Osteoblast (primary cell): ENCODE measurements at places on chromosomes 11 and 22.
A peak's percentile ranks its signal among the peaks of the same experiment; 100 is the strongest.

GRCh38 chr11:94956963-94957362 is 16.4 kb downstream of the CWC15 start:
- no peak for DNase-seq

DNA sequence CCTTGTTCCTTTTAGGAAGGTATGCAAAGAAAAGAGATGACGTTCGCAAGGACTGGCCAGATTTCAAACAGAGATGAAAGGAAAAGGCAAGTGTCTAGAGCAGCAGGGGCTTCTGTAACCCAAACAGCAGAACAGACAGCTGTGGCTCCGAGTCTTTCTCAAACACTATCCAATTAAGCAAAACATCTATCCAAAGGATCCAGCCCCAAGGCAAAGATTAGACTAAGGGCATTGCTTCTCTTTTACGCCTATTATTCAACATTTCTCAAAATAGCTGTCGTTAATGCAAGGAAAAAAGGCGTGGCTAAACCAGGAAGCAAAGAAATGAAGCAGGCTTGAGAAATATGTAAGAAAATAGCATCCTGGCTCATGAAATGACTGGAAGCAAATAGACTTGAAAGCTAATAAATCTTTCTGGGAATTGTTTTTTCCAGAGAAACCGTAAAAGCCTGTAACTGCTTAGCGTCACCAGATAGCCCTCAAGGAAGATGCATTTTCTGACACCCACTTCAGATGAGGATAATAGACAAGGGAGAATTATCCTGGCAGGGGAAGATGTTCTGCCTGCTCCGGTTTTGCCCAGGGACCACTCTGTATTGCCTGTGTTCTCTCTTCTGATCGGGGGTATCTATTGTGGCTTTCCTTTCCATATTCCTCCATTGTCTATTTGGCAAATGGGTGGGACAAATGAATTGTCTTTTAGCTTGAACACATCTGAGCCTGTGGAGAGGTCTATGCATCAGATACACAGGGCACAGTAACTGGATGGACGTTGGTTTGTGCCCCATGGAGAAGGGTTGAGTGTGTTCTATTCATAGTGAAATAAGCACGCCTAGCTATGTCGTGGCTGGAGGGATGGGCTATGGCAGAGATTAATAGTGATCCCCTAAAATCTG is 20.2 kb downstream of the C11orf96 start:
- no peak for DNase-seq

DNA sequence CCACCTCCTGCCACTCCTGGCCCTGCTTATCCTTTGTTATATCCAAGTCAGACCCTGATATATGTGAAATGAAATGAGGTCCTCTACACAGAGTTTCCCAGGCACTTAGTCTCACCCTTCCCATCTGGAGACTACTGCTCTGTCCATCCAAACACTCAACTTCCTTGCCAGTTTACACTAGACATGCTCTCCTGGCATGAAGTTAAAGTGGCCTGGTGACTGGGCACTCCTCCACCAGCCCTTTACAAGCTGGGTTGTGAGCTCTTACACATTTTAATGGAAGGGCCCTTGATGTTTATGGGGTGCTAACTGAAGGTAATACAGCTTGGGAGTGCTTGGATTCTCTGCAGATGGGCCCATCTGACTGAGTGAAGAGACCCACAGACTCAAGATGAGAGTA is 216.1 kb upstream of the NARS2 start:
- no peak for DNase-seq

GRCh38 chr11:95100191-95100648 is 10.6 kb downstream of the ENDOD1 start:
- no peak for DNase-seq

DNA sequence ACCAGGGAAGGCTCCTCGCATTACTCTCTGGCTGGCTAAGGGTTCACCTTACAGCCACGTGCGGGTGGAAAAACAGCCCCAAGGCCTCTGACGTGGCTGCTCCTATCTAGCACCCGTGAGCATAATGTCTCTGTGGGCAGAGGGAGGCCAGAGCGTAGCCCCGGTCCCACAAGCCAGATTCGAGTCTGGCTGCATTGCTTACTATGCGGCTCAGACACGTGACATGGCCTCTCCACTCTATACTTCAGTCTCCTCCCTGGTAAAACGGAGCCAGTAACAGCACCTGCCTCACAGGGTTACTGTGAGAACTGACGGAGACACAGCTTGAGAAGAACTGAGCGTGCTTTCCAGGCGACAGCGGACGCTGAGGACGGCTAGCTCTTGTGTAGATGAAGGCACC is 105.8 kb upstream of the BID start:
- no peak for DNase-seq

- no peak for DNase-seq
Measured at GRCh38 chr22:39646398-39647063, 76.0 kb downstream of the CACNA1I start.

- DNase-seq = no peak
Measured at GRCh38 chr11:4932751-4933150, 8.6 kb upstream of the OR51G1 start.

GRCh38 chr11:93974759-93975158 is 46.4 kb upstream of the HEPHL1 start:
- no peak for DNase-seq

- DNase-seq = peak; percentile 35
Measured at GRCh38 chr11:73011126-73011817, 130.8 kb downstream of the FCHSD2 start.

GRCh38 chr22:37672920-37673455 is 2.4 kb upstream of the LGALS1 start:
- DNase-seq = peak; percentile 38

GRCh38 chr11:35523331-35523768 is 2.1 kb downstream of the PAMR1 start:
- DNase-seq = no peak

DNA sequence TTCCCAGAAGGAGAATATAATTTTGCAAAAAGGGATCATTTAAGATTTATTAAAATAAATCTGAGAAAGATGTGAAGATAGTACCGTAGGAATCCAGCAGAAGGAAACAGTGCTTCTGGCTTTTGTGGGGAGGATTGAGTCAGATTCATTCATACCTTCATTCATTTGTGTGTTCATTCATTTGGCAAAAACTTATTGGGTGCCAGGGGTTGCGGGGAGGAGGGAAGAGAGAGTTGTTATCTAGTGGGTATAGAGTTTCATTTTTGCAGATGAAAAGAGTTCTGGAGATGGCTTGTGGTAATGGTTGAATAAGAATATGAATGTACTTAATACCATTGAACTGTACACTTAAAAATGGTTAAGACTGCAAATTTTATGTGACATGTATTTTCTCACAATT is 31.1 kb downstream of the BMAL1 start:
- no peak for DNase-seq

DNA sequence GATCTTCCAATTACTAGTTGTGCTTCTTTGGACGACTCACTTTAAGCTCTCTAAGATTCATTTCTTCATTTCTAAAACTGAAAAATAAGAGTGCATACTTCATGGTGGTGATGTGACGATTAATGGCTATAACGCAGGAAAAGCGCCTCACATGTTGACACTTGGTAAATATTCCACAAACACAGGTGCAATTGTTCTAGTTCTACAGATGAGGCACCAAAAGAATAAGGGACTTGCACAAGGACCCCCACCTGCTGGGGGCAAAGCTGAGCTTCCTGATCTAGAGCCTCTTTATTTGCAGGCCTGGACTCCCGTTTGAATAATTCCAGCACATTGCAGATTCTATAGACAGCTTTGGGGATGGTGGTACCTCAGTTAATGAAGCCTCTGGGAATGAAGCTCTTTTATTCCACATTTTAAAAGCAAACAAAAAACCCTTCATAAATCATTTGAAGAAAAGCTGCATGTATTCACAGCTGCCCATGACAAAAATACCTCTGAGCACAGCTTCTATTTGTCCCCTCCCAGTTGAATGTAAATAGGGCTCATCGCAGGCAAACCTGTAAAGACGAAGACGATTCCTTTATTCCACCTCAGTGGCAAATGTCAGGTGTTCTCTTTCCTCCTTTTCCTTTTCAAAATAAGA is 14.9 kb upstream of the CADM1 start:
- DNase-seq = no peak

GRCh38 chr22:26852176-26852575 is 194.8 kb downstream of the MIAT start:
- no peak for DNase-seq

DNA sequence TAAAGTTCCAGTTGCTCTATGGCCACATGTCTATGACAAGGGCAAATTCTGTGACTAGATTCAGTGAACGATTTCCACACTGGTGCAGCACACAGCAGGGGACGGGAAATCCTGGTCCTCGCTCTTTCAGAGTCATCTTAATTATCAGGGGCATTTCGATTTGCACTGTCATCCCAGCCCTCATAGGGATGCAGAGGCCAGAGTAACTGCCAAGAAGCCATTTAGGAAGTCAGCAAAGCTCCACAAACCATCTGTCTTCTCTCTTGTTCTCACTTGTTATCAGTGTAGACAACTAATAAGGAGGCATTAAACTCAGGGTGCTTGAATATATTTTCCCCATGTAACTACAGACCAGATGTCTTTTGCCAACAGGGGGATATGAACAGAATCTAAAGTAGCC is 151.7 kb downstream of the STK33 start:
- peak; percentile 26 for DNase-seq

GRCh38 chr11:131063638-131064037 is 147.4 kb upstream of the SNX19 start:
- DNase-seq = no peak

DNA sequence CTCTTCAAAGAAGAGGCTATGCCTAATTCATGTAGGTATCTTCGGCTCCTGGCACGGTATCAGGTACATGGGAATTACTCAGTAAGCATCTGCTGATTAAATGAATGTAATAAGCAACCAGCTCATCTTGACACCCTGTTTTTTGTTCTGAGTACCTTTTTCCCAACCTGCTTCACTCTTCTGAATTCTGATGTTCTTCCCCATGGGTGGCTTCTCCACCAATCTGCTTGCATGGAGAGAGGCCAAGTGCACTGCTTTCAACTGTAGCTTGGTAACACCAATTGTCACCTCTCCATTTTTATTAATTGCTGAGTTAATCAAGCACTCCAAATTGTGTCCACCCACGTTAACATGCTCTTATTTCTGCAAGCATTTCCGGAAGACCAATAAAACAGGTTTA is 40.5 kb downstream of the LARGE1 start:
- no peak for DNase-seq

- DNase-seq = no peak
Measured at GRCh38 chr11:130397780-130398179, 30.6 kb downstream of the ADAMTS8 start.

DNA sequence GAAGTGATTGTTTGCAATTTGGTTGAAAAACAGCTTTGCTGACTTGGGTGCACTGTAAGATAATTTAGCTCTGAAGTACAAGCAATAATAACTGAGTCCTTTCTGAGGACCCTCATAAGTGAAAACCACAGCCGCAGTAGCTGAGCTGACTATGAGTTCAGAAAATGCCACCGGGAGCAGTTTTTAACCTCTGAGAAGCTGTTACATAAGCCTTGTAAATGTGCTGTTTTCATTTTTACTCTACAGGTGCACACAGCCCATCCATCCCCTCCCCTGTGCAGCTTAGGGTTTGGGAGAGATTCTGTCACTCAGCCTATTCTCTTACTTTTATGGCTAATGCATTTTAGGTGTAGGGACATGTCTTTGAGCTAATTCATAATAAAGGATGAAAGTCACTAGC is 255.5 kb upstream of the C11orf87 start:
- no peak for DNase-seq

DNA sequence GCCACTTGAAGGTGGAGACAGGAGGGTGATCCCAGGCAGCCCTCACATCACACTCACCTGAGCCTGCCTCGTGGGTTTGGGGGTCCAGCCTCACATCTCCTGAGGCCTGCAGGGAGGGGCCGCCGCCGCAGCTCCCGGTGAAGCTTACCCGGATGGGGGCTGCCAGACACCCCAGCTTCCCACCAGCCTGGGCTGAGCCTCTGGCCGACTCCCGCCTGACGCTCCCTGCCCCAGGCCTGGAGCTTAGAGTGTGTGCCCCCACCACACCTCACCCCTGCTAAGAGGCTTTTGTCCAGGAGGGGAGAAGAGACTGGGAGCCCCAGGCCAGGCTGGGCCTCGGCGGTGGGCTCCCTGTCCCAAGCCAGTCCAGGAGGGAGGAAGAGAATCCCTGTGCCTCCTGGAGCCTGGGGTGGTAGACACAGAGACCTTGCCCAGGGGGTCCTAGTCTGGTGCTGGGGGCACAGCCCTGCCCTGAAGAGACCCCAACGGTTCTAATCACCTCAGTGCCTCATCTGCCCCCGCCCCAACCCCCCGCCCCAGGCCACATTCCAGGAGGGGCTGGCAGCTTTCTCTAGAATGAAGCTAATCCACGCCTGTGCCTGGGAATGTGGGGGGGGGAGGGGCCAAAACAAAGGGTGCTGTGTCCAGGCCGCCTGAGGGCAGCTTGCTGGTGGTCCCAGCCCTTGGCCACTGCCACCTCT is at the start of gene SLC16A8:
Gene SLC16A8, minus strand, starts transcription at position 254 of the 701 bp plus-strand sequence. CDS start 1,311 bp downstream, outside the sequence.
- peak; percentile 75 for DNase-seq

DNA sequence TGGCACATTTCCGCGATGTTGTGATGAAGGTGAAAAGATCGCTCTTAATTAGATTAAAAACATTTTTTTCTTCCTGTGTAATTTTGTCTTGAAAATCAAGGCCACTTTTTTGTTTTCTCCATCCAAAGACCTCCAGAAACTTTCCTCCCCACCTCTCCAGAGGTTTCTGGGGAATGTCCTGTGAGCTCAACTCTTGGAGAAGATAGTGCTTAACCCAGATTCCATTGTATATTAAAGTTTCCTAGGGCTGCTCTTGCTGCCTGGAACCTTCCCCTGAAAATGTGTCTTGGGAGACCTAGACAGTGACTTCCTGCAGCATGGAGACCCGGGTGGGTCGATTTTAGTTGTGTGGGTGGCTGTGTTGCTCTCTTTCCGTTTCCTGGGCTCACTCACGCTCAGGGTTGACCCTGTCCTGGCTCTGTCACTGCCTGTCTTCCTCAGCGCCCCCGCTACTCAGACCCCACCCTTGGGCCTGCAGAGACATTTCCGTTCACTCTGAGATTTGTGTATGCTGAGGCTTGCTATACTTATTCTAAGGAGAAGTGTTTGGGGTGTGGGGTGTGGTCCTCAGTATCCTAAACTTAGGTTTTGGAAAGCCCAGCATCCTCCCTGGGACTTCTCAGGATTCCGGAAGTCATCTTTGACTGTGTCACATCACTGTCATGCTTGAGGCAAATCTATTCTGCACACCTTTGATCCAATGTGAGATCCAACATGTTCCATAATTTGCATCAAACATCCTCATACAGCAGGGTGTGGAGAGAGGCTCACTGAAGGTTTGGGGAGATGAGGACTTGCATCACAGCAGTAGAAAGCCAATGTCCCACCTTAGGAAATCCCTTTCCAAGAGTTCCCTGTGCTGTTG is 47.2 kb downstream of the KCNQ1OT1 start:
- peak; percentile 53 for DNase-seq

- peak; percentile 57 for DNase-seq
Measured at GRCh38 chr11:3014057-3014938, 22.2 kb upstream of the NAP1L4 start.

GRCh38 chr11:91243630-91244029 is 981.0 kb upstream of the FAT3 start:
- DNase-seq = no peak
